ENCODE measurements at places on chromosomes 2 and 18. TPM values are rescaled to one million over a fixed set of nuclear protein-coding genes. Genes with fewer than 3 reads are reported as not detected.

The STARD6 gene
- not detected for total RNA-seq

The GTF2A1L gene
- 0.29 TPM for total RNA-seq

The M1AP gene
- 3.4 TPM for total RNA-seq

The CYP1B1 gene
- total RNA-seq: 166 TPM

DNA sequence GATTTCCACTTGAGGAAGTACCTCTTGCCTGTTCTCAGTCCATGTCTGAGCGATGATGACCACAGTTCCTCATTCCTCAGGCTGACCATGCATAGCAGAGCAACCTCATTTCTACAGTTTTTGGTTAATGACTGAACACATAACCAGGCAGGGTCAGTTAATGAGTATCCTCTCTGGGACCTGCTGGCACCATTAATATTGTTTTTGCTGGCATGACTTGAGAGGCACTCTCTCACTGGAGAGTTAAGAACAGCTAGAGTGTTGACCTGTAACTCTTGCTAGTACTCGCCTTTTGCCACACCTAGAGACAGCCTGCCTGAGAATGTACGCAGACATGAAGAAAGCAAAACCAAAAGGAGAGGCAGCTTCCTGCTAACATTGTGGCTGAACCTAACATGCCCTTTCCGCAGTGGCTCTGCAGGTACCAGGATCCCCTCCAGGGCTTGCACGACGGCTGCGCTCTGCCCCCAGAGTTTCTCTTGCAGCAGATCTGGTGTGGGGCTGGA is 23.9 kb downstream of the PECR start:
- H3K4me3 ChIP-seq: no peak overlapping the region
- H3K36me3 ChIP-seq: no peaks in the 10 kb centered on the region
- no peaks in the 10 kb centered on the region for H3K4me1 ChIP-seq
- DNase-seq: no peak

DNA sequence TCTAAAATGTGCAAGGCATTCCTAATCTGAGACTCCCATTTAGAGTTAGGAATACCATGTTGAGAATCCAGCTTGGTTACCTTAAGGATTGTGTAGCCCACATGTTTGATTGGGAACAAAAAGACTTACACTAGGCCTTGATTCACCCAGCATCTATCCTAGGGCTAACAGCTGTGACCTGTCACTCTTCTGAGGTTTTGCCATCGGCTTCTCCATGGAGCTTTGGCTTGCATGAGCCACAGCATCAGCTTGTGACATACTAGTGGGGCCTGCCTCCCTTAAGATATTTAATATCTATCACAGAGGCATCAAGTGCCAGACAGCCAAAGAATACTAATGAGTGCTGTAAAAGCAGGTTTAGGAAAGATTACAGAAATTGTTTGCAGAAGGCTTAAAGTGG is 241.3 kb upstream of the UBE2E3 start:
- H3K4me3 ChIP-seq: no peak overlapping the region
- no peak for DNase-seq
- H3K27me3 ChIP-seq: no peaks in the 10 kb centered on the region
- H3K4me1 ChIP-seq: no peaks in the 10 kb centered on the region
- no peaks in the 10 kb centered on the region for H3K36me3 ChIP-seq

The TRAK2 gene
- 50.1 TPM for total RNA-seq

DNA sequence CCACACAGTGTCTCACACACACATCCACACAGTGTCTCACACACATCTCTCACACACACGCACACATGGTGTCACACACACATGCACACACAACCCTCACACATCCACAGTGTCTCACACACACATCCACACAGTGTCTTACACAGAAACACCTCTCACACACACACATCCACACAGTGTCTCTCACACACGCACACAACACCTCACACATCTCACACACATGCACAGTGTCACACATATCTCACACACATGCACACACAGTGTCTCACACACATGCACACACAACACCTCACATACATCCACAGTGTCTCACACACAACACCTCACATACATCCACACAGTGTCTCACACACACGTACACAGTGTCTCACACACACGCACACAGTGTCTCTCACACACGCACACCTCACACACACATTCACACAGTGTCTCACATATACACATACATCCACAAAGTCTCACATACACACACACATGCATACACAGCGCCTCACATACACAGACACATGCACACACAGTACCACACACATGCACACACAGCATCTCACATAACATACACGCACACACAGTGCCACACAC is 473.9 kb upstream of the HS6ST1 start:
- H3K4me1 ChIP-seq: no peaks in the 10 kb centered on the region
- no peak overlapping the region for H3K4me3 ChIP-seq
- H3K27ac ChIP-seq: no peak overlapping the region

DNA sequence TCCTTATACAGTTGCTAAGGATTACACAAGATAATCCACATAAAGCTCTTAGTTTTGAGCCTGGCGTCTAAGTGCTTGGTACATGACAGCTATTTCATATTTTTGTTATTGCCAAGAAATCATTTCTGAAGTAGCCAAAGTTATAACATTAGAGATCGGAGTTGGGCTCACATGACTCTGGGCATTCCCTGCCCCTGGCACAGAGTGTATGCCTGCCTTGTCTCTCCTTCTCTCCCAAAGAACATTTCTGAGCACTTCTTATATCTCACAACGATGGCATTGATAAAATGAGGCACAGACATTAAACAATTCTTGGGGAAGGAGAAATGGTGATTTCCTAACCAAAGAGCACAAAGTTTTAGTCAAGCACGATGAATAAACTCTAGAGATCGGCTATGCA is 87.7 kb upstream of the DDX18 start:
- H3K27me3 ChIP-seq: no peaks in the 10 kb centered on the region
- no peak overlapping the region for H3K4me3 ChIP-seq
- DNase-seq: no peak
- H3K27ac ChIP-seq: no peak overlapping the region
- H3K36me3 ChIP-seq: no peaks in the 10 kb centered on the region
- H3K4me1 ChIP-seq: no peaks in the 10 kb centered on the region

- no peaks in the 10 kb centered on the region for H3K4me1 ChIP-seq
- H3K4me3 ChIP-seq: no peak overlapping the region
- H3K36me3 ChIP-seq: no peaks in the 10 kb centered on the region
- H3K27me3 ChIP-seq: no peaks in the 10 kb centered on the region
Observed at GRCh38 chr2:219104107-219105035, 43.6 kb upstream of the IHH start.

Data from breast epithelium (tissue), 4 donors.